NCI-H1417 (cell line): ENCODE measurements at places on chromosomes 11 and 22.
A peak's percentile ranks its signal among the peaks of the same experiment; 100 is the strongest.

- DNase-seq = no peak
Measured at GRCh38 chr11:1618231-1618630, 3.7 kb downstream of the KRTAP5-4 start.

DNA sequence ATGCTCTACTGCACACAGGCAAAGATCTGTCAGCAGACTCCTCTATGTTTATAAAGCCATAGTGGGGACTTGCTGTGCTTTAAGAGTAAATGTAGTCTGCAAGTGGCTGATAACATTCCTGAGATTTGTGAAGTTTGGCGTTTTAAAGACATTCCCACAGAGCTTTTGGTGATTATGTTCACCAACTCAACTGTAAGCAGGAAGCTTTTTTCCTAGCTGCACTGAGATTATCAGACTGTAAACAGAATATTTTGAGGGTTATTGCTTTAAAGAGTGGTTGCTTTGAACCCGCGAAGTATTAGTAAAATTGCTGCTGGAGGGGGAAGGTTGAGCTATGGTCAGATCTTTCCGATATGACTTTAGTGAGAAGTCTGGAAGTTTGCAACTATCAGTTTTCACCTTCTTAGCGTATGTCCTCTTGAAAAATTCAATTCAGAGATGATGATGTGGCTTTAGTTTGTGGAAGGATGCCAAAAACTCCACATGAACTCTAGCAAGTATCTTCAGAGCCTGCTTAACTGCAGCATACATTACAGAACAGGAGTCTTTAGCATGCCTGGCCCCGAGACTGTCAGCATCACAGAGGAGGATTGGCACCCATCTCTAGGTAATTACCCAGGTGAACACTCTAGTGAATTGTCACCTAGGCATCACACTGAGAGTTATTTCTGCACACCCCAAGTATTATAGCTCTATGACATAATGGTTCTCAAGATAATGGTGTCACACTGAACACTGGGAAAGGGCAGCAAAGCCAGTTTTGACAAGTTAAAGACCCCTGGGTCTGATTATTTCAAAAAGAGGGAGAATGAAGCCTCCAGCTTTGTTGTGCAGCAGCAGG, 89.9 kb downstream of the MTNR1B start:
- DNase-seq = peak; percentile 51

DNA sequence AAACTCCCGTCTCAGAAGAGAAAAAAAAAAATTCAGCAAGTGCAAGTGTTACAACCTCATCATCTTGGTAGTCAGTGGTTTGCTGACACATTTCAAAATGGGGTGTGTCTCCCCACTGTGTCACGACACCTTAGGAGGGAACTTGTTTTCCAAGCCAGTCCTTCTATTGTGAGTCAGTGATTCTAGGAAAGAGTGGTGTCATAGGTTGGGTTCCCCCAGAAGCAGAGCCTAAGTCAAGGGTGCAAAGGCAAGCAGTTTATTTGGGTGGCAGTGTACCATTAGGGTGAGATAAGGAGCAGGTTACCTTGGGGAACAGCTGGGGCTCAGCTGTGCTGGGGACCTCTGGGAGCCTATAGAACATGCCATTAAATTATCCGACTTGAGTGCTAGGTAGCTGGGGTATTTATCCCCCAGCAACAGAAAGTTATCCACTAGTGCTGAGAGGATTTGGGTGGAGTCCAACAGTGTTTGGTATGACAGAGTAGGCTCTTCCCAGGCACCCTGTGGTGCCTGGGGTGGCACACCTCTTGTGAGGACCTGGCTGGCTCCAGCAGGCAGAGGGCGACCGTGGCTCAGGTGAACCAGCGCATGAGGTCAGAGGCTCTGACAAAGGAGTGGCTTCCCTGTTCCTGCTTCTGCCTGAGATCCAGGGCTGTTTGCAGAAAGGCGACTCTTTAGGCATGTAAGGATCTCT, 41.7 kb downstream of the KIAA1671 start:
- peak; percentile 10 for DNase-seq

- no peak for DNase-seq
Measured at GRCh38 chr22:40679249-40679963, at the start of gene MCHR1. Gene MCHR1, plus strand, starts transcription at chr22:40679484. Its CDS starts 169 bp downstream, at chr22:40679653.

DNA sequence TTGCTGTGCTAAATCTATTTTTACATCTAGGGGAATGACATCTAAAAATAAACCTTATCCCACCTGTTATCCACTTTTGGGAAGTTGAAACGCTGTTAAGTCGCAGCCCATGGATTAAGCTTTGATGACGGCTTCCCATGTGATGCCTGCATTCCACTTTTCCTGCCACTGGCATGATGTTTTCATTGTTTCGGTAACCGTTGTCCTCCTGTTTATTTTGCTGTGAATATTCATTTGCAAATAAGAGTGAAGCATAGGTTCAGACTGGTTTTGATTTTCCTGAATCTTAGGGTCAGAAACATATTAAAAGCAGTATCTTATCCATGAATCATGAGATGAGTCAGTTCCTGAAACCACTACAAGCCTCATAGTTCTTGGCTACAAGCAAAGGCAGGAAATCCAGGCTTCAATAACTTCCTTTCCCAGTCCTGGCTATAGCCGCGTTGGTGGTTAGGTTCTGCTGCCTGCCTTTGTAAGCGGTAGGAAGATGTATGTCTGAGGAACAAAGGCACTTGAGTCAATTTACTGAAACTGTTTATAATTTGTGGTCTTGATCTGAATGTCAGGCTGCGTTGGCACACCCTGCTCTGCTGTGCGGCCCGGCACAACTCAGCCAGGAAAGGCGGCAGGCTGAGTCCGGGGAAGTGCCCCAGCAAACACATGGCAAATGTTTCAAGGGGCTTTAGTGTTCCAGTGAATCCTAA, 19.4 kb downstream of the TEAD1 start:
- peak; percentile 83 for DNase-seq

DNA sequence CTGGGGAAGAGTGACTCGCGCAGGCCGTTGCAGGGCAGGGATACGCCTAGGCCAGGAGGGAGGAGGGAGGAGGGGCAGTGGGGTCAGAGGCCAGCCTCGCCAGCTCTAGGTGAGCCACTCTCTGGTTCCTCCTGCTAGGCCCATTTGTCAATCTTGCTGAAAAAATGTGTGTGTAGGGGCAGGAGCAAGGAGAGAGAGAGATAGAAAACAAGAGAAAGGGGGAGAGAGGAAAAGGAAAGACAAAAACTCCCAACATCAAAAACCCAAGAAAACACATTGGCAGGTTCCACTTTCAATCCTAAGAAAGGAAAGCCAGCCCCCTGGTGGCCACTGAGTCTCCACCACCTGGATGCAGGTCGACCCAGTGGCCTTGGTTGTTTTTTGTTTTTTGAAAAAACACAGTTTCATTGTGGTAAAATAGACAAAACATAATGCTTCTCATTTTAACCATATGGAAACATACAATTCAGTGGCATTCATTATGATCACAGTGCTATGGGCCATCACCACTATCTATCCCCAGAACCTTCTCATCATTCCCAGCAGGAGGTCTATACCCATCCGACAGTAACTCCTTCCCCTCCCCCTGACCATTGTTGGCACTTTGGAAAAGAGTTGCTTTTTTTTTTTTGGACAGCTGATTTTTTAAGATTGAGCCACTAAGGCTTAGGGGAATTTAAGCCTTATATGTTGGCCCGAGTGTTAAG, 10.9 kb downstream of the OMP start:
- peak; percentile 51 for DNase-seq

- peak; percentile 11 for DNase-seq
Measured at GRCh38 chr22:39237318-39238100, 7.3 kb downstream of the PDGFB start.

DNA sequence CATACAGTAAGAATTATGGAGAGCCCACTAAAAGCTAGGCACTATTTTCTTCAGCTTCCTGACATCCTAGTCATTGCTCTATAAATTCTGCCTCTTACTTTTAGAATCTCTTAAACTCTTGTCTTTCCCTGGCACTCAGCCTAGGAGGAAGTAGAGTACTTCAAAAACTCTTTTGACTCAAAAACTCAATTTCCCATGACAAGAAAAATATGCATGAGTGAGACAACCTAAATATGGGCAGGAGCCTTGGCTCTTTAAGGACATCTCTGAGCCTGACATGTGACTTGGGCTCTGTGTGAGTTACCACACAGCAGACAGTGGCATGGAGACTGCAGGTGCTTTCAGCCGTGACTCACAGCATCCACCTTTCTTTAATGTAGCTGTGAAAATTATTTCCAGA, 97.5 kb upstream of the CCDC179 start:
- peak; percentile 94 for DNase-seq

DNA sequence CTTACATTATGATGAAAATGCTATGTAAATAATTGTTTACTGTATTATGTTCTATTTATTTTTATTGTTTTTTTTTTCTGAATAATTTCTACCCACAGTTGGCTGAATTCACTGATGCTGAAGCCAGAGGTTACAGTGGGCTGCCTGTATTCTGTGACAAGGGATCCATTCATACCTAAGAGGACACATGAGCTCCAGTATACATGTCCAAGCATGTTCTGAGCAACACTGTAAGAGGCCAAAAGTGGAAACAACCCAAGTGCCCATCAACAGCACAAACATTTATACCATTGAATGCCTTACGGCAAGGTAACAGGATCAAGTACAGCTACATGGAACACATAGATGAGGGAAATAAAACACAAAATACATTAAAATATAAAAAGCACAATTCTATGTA, 1.4 kb upstream of the SRSF8 start:
- peak; percentile 49 for DNase-seq

GRCh38 chr11:14703731-14704130, 60.1 kb downstream of the PDE3B start:
- DNase-seq = no peak

- DNase-seq = peak; percentile 1
Measured at GRCh38 chr22:49763138-49763537, 64.5 kb downstream of the BRD1 start.
